Stimulated activated CD8-positive, alpha-beta memory T cell treated with anti-CD3 and anti-CD28 coated beads, Interleukin-12 subunit alpha, Interleukin-12 subunit beta, amount 100 ng/mL, for 4 hours (primary cell): ENCODE measurements at places on chromosomes 2 and 18.

GRCh38 chr18:41993151-41993550, 38.1 kb downstream of the PIK3C3 start:
- DNase-seq: no peak

- DNase-seq: no peak
These were observed 53.5 kb upstream of the RMDN2 start for GRCh38 chr2:37871456-37872191.

GRCh38 chr2:128549646-128550260, 231.1 kb upstream of the HS6ST1 start:
- no peak for DNase-seq

- DNase-seq: no peak
These were observed 488.0 kb upstream of the ZEB2 start for GRCh38 chr2:145007960-145008263.

DNA sequence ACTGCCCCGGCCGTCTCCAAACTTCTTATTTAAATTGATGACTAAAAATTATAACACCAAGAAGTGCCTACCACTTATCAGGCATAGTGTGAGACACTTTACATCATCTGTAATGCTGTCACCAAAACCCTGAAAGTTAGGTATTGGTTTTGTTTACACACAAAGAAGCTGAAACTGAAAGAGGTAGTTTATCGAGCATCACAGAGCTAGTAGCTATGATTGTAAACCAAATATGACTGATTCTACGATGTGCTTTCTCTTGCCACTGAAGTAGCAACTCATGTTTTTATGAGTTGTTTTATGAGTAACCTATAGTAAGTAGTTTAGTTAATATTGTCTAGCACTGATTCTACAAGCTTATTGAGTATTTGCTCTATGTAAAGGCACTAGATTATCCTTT, 31.5 kb downstream of the DYNC1I2 start:
- no peak for DNase-seq

DNA sequence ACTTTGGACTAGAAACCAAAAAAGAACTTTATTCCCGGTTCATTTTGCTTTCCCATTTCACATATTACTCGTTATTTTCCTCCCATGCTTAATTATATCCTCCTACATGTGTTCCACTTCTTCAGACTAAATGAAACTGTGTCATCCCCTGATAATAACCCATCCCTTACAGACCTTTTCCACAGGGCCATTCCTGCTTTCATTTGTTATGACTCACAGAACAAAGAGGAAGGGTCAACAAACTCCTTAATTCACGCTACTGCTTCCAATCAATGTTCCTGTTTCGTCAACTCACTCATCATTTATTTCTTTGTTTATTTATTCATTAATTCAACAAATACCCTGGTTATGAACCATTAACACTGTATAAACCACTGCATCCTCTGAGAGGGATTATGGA, 104.5 kb downstream of the ZEB2 start:
- no peak for DNase-seq

GRCh38 chr2:31888550-31888949, 122.3 kb downstream of the MEMO1 start:
- no peak for DNase-seq

GRCh38 chr18:27120246-27120645, 64.9 kb downstream of the CHST9 start:
- no peak for DNase-seq

GRCh38 chr18:72819050-72819449, 48.7 kb downstream of the NETO1 start:
- no peak for DNase-seq

DNA sequence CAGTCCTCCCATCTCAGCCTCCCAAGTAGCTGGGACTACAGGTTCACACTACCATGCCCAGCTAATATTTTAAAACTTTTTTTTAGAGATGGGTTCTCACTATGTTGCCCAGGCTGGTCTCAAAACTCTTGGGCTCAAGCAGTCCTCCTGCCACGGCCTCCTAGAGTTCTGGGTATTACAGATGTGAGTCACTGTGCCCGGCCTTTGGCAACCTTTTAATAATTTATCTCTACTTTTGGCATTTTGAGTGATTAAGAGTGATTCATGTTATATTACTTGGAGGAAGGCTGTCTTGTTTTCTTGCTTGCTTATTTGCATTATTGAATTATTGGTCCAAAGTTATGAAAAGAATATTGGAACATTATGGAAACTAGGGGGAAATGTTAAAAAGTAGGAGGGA, 24.3 kb downstream of the NCOA1 start:
- DNase-seq: no peak
